NCI-H524 treated with DMSO at 0.1 percent for 48 hours (cell line): ENCODE measurements at places on chromosomes 1 and 21.

DNA sequence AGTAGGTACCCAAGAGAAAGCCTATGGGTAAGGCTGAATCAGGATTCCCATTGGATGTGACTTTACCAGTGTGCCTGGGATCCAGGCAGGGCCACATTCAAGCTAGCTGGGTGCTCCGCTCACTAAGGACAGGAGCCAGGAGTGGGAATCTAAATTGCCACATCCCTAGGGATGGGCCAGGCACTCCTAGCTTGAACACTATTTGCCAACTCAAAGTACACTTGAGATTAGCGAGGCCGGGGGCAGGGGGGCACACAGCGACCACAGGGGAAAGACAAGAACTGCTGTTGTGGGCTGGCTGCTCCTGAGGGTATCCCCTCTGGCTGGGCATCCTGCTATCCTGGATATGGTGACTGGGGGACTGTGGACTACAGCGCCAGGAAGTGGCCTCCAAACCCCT lies 4.3 kb downstream of the SLC45A3 start:
- no peak for DNase-seq

- no peak for DNase-seq
These were observed at the start of gene WLS for GRCh38 chr1:68232289-68233148. Gene WLS, minus strand, starts transcription at chr1:68232523. Its CDS starts 224 bp downstream, at chr1:68232299.

- no peak for DNase-seq
These were observed 111.4 kb downstream of the MAST2 start for GRCh38 chr1:45914836-45915235.

DNA sequence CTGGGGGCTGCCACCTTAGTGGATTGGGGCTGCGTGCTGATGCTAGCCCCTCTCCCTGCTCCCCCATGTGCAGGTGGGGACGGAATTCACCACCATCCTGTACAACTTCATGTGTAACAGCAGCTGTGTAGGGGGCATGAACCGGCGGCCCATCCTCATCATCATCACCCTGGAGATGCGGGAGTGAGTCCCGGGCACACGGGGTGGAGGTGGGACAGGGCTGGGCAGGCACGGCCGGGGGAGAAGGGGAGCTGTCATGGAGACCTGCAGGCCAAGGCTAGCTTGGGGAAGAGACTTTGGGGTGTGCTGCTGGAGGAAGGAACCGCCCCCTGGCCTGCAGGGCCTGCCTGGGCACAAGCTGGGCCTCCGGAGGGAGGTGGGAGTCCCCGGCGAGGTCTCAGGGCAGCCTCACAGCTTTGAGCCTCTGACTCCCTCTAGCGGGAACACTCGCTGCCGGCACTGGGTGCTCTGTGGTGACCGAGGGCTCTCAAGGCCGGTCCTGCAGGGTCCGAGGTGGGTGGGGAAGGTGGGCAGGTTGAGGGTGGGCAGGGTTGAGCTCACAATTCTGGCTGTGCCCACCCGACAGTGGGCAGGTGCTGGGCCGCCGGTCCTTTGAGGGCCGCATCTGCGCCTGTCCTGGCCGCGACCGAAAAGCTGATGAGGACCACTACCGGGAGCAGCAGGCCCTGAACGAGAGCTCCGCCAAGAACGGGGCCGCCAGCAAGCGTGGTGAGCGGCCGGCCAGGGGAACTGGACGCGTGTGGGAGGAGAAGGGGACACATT lies 25.0 kb upstream of the CCDC27 start:
- DNase-seq: no peak

GRCh38 chr1:56052041-56052440 lies 527.3 kb downstream of the PLPP3 start:
- DNase-seq: no peak

GRCh38 chr1:235901461-235901860 lies 34.8 kb upstream of the LYST start:
- DNase-seq: no peak

GRCh38 chr21:41195311-41195710 lies 27.4 kb downstream of the BACE2 start:
- DNase-seq: no peak

GRCh38 chr1:236142253-236143103 lies at the start of gene GPR137B:
Gene GPR137B, plus strand, starts transcription at chr1:236142539. Its CDS starts 84 bp downstream, at chr1:236142623.
- no peak for DNase-seq

DNA sequence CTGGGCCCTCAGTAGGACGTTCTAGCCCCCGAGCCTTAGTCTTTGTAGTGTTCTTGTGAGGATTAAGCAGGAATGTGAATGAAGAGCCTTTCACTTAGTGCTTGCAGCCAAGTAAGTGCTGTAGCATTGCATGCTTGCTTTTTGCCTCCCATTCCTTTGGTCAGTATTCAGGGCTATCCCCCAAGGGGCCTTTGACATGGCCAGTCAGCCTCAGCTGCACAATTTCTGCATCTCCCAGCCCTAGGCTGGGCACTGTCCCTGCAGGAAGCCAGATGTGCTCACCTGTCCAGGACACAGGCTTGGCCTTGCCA lies 30.5 kb downstream of the SOX13 start:
- DNase-seq: no peak

DNA sequence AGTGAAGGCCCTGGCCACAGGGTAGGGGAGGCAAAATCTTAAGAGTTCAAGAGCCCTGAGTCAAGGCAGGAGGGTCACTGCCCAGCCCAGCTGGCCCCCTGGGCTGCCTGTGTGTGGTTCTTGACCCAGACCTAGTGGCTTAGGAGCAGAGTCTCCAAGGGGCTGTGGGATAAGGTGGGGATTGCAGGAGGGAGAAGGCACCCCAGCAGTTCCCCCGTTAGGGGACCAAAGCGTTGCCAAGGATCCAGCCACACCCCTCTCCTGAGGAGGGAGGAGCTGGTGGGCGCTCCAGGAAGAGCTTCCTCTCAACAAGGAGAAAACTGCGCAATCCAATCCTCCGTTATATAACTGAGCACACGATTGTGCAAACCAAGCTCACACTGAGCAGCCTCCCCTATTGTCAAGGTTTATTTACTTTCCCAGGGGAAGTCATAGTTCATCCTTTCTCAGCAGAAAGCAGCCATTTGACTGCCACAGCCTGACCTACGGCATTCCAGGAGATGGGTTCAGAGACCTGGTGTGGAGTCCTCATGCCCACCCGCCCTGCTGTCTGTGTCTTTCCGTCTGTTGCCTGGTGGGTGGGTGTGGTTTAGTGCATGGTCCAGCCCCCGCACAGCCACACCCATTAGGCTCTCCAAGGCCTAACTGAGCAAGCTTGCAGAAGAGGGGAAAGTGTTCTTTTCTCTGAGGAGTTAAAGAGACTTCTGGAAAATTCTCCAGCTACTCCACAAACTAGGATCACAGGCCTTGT lies 3.5 kb downstream of the EPHX1 start:
- no peak for DNase-seq

DNA sequence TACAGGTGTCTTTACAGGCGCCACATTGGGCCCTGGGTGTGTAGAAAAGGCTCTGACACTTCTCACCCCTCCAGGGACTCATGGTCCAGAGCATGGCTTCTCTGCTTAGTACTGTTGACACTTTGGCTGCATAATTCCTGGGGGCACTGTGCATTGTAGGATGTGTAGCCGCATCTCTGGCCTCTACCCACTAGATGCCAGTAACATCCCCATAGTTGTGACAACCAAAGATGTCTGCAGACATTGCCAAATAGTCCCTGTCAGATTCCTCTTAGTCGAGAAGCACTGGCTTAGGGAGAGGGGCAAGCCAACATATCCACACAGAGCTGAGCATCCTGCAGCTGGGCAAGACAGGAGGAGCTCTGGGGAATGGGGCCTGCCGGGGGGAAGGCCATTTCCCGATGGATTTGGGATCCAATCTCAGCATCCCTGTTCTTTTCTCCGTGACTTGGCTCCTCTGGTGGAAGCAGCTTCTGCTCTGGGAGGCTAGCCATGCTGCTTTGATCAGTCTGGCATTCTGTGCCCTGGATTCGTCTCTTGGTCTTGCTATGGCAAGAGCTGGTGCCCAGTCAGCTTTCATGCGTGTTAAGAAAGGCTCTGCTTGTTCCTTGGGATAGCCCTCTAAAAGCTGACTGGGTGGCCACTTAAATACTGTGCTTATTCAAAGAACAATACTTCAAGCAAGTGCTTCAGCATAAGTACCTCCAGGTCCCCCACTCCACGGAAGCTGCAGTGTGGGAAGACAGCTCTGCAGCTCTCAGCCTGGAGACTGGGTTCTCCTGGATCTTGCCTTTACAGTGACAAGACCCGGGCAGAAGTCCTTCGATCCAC lies 38.3 kb upstream of the SCMH1 start:
- no peak for DNase-seq

- DNase-seq: no peak
These were observed 32.4 kb upstream of the CTTNBP2NL start for GRCh38 chr1:112363636-112364035.

DNA sequence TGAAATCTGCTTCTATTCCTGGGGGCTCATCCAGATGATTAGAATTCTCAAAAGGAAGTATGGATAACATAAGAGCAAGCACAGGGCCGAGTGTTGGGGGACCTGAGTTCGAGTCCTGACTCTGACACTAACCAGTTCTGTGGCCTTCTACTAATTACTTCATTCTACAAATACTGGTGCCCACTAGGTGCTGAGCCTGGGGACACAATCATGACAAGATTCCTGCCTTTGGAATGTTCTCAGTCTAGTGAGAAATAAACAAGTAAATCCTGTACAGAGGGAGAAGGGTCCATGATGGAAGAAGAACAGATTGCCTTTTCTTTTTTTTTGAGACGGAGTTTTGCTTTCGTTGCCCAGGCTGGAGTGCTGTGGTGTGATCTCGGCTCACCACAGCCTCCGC lies 2.2 kb upstream of the NUAK2 start:
- no peak for DNase-seq

- DNase-seq: peak; percentile 10
These were observed 7.0 kb downstream of the GPA33 start for GRCh38 chr1:167083066-167083665.

DNA sequence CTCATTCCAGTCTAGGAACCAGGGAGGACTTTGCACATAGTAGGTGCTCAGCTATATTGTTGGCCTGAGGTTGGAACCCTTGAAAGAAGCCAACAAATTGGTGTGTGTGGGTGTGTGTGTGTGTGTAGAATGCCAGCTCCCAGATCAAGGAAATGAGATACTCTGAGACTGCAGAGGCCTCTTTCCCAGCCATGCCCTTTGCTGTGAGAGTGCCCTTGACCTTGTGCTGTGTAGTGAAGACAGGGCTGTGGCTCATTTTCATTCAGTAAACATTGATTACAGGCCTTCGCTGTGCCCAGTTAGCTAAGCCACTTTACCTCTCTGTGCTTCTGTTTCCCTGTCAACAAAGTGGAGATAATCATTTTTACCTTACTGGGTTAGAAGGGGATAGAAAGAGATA lies 3.2 kb downstream of the CYP4B1 start:
- no peak for DNase-seq

DNA sequence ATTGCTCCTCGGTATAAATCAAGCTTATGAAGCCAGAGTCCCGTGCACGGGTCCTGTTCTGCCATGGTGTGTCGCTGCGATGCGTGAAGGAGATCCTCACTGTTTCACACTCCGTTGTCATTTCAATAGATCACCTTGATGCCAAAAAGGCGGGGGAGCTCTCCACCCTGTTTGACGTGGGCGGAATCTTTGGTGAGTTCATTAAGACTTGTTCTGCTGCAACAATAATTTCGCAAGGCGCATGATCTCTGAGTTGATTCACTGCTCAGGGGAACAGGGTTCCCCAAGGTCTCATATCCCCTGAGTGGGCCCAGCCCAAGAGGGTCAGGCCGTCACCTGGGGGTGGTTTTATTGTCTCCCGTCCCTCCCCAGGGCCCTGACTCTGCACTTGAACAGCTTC lies 50.0 kb downstream of the SLC37A1 start:
- no peak for DNase-seq

DNA sequence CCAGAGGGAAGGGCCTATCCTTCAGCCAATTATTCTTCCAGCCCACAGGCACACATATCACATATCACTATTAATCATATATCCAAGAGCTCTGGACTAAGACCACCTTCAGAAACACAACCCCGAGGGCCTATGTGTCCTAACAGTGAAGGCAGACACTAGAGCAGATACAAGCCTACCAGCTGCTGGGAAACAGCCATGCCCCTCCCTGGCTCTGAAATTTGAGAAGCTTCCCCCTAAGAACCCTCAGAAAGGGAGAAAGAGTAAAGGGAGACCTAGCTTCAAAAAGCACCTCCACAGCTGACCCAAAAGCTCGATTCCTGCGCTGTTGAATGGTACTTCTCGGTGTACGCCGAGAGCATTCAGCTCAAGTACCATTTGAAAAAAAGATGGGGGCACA lies 17.4 kb downstream of the CNN3 start:
- no peak for DNase-seq

DNA sequence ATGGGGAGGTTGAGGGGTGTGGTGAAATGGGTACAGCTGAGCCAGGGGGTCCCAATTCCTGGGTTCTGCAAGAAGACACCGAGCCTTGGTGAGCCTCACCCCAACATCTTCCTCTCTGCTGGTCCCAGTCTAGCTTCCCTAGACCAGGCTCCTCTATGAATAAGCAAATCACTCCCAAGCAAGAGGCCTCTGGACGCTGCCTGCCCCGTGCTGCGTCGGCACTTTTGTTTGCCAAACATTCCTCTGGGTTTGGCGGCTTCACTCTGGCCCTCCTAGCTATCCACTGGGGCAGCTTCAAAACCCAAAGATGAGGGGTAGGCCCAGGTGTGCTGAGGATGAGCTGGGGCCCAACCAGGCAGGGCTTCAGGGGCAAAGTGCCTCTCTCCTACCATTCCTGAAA lies 137.1 kb upstream of the CD34 start:
- DNase-seq: no peak

DNA sequence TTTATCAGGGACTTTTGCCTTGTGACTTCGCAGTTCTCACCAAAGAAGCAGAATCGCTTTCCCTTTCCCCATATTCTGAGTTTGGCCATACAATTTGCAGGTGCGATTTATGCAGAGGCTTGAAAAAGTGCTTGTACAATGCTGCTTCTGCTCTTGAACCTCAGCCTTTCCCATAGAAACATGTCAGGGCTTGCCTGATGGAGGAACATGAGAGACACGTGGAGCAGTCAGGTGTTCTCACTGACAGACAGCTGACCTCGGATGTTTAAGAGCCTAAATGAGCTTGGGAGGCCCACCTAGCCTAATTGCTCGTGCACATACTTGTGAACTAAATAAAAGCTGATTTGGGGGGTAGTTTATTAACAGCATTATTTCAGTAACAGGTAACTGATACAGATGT lies 290.0 kb downstream of the S1PR1 start:
- no peak for DNase-seq

- DNase-seq: no peak
These were observed 88.3 kb upstream of the NGF start for GRCh38 chr1:115426231-115426771.

GRCh38 chr1:904310-904950 lies 19.3 kb upstream of the SAMD11 start:
- no peak for DNase-seq

DNA sequence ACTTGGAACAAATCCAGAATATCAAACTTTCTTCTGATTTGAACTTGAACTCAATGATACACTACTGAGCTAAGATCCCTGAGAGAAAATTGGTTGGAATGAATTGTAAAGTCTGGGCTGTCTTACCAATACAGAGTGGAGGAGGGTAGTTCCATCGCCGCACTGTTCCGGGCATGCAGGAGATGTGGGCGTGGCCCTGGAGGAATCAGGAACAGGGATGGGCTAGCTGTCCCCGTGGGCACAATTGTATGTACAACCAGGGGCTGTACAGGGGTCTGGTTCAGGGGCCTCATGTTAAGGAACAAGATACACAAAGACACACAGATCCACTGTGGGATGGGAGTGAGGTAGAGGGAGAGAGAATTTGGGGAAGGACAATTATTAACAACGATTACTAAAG lies 144.3 kb downstream of the ZSCAN20 start:
- DNase-seq: no peak
